Endothelial cell (in vitro differentiated cells): ENCODE measurements at places on chromosomes 16 and 17.
A peak's percentile ranks its signal among the peaks of the same experiment; 100 is the strongest.

GRCh38 chr17:7205561-7205960 lies 14.1 kb downstream of the DLG4 start:
- no peak for DNase-seq

DNA sequence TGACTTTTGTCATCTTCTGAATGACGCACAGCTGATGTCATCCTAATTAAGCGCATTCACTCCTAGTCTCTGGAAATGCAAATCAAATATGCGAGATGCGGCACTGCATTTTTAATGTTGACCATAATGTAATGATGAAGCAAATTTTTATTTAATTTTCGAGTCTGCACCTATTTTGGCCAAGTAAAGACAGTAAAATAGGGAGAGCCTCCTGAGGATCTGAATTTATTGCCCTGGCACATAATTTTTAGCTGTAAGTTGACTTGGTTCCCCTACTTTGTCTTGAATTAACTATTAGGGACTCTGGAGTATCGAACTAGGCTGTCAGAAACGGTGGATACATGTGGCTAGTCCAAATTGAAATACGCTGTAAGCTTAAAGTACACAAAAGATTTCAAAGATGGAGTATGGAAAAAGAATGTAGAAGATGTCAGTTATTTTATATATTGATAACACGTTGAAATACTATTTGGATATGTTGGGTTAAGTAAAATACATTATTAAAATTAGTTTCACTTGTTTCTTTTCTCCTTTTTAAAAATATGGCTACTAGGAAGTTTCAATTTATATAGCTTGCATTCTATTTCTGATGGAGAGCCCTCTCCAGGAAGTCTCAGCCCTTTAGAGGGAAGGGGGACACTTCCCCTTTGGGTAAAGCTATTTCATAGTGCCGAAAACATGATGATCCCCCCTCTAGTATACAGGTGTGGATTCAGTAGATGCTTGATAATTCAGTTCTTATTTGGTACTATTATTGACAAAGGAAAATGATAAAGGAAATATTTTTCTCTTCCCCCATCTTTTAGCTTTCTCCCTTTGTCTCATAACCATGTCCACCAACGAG lies 991 bp downstream of the KPNA2 start:
- no peak for DNase-seq

GRCh38 chr16:68762996-68763756 lies 26.1 kb downstream of the CDH1 start:
- no peak for DNase-seq

DNA sequence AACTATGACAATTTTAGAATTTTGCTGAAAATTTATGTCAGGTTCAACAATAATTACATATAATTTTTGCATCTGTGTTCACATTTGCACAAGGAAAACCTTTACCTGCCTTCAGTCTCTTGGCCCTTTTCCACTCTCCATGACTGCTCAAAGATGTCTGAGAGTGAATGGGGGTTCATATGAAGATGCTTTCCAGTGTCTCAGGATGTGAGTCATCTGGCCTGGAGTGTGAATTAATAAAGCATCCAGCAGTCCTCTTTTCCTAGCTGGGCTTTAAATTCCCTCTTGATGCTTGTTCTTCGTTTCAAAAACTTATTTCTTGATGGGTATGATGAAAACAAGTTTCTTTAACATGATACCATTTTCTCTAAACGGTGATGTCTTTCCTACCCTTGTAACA lies 99.9 kb downstream of the CDK5R1 start:
- no peak for DNase-seq

- DNase-seq: no peak
Observed at GRCh38 chr17:14580499-14580898, 279.6 kb downstream of the HS3ST3B1 start.

DNA sequence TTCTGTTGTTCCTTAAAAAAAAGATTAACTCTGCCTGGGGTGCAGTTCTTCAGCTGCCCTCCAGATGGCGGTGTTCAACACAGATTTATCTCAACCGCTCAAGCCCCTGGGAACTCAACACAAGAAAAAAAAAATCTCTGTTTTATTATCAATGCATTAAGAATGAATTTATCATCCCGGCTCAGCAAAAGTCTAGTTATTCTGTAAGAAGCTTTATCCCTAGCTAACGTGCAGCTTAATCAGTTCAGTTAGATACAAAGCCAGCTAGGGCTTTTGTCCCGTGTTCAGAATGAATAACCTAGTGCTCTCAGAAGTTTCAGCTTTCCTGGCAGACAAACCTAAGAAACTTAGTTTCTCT lies 475.9 kb upstream of the CCL2 start:
- peak; percentile 58 for DNase-seq

DNA sequence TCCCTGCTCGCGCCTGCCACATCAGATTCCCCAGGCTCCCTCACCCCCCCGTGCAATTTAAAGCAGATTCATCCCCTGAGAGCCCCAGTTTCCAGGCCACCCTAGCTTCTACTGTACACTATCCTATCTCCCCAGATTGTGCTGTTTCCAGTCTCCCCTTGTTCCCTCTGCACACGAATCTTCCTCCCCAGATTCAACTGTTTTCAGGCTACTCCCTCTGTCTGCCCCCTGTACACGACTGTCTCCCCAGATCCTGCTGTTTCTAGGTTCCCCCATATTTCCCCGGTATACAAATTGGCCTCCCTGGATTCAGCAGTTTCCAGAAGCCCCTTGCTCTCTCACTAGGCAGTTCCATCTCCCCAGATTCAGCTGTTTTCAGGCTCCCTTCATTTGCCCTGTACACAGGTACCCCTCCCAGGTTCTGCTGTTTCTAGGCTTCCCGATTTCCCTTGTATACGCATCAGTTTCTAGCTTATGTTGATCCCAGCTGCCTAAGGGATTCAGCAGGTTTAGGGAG lies 22.9 kb downstream of the COPZ2 start:
- no peak for DNase-seq

DNA sequence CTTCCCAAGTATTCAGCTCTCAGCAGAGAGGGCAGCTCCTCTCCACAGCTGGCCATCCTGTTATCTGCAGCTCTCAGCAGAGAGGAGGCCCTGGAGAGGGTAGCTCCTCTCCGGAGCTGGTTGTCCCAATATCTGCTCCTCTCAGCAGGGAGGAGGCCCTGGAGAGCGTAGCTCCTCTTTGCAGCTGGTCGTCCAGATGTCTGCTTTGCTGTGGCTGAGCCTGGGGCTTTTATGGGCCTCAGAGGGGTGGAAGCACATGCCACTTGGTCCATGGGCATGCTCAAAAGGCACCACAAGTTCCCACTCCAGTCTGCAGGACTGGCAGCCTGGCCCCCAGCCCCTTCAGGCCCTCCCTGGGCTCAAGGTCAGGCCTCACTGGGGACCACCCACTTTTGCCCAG lies 314.3 kb downstream of the KCNJ2 start:
- no peak for DNase-seq

DNA sequence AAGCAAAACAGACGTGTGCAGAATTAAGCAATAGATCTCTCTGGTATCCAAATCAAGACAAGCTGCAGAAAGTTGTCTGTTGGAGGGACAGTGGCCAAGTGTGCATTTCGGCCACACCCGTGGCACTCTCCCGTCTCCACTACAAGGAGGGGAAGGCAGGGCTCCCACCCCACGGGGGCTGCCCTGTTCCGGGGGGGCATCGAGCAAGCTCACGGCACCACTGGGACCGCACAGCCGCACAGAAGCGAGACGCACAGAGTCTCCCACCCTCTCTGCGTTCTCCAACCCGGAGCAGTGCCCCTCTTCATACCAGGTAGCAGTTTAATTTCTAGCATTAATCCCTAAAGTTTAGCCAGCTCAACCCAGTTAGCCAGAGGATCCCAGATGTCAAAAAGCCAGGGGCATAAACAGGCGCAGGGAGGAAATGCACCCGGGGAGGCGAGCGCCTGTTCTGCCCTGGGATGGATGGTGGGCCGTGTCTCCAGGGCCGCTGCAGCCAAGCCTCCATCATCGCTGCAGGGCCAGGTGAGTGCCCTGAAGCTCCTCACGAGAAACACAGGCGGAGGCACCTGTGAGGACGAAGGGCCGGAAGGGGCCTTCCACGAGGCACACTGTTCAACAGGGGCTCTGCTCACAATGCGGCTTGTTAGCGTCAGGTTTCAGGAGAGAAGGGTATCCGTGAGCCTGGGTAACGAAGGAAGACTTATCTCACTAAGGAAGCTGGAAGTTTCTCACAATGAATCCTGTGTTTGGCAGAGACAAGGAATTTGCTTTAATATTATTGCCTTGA lies 42.1 kb upstream of the METRNL start:
- no peak for DNase-seq

DNA sequence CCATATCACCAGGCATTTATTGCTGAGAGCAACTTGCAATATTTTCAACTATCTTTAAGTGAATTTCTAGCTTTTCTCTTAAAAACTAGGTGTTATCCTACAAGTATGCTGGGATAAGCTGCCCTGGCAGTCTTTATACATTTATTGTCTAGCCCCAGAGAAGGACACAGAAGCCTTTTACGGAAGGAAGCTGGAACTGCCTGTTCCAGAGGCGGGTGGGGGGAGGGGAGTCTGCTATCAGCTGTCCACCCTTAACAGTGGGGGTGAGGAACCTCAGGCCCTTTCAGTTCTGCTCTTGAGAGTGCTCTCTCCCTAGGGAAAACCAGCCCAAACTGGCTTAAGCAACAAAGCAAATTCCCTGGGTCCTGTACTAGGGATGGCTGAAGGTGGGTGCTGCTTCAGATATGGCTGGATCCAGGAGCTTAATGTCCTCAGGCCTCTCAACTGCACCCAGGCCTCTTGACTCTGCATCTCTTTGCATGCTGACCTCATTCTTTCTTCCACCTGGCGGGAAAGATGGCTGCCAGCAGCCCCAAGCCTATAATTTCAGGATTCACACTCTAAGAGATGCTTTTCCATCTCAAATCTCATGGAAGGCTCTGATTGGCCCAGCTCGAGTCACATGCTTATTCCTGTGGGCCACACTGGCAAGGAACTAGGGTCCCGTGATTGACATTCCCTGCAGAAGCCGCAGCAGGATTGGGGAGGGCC lies 16.6 kb downstream of the NAGPA start:
- no peak for DNase-seq

GRCh38 chr16:86959729-86960128 lies 357.5 kb downstream of the C16orf95 start:
- DNase-seq: no peak

DNA sequence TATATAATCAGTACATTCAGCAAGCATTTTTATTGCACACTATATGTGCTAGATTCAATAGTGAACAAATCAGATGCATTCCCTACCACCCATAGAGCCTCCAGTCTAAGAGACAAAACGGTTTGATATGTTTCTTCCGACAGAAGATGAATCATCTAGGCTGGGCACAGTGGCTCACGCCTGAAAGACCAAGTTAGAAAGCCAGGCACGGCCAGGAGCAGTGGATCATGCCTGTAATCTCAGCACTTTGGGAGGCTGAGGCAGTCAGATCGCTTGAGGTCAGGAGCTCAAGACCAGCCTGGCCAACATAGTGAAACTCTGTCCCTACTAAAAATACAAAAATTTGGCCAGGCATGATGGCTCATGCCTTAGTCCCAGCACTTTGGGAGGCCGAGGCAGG lies 18.3 kb upstream of the COPRS start:
- no peak for DNase-seq

GRCh38 chr17:79668344-79669250 lies 57.7 kb upstream of the RBFOX3 start:
- no peak for DNase-seq

GRCh38 chr17:17236295-17237025 lies 508 bp downstream of the FLCN start:
- no peak for DNase-seq

DNA sequence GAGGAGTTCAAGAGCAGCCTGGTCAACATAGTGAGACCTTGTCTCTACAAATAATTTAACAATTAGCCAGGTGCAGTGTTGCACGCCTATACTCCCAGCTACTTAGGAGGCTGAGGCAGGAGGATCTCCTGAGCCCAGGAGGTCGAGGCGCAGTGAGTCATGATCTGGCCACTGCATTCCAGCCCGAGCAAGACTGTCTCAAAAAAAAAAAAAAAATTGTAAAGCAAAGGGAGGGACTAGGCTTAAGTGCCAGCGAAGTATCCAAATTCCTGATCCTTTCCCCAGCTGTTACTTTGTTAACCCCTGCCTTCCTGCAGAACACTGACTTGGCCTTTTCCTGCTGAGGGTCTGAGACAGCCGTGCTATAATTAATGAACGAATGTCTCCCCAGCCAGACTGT lies 2.7 kb downstream of the GDPD3 start:
- no peak for DNase-seq

DNA sequence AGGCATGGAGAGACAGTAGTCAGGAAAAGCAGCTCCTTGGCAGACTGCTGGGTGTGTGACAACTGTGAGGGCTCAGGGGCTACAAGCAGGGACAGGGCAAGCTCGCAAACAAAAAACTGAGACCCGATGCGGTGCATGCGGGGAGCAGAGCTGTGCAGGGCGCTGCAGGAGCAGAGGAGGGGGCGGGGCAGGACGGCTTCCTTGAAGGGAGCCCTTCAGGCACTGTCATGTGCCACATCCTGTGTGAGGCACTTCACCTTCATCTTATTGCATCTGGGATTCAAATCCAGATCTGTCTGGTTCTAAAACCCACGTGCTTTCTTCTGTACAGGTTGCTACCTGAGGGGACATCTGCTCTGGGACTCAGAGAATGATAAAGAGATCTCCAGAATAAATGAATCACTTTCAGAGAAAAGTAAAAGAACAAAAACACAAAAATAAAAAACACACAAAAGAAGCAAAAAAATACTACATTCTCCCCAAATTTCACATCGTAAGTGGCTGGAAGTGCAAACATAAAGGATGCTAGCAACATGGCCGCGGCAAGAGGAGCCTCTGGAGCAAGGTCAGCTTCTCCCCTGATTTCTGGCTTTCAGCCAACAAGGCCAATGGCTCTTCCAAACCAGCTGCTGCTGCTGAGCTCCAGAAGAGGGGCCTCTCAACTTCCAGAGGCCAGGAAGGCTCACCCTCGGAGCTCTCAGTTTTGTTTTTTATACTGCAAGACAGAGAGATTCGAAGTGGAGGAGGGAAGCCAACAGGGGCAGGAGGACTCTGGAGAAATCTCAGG lies 14.2 kb downstream of the LYRM9 start:
- no peak for DNase-seq

DNA sequence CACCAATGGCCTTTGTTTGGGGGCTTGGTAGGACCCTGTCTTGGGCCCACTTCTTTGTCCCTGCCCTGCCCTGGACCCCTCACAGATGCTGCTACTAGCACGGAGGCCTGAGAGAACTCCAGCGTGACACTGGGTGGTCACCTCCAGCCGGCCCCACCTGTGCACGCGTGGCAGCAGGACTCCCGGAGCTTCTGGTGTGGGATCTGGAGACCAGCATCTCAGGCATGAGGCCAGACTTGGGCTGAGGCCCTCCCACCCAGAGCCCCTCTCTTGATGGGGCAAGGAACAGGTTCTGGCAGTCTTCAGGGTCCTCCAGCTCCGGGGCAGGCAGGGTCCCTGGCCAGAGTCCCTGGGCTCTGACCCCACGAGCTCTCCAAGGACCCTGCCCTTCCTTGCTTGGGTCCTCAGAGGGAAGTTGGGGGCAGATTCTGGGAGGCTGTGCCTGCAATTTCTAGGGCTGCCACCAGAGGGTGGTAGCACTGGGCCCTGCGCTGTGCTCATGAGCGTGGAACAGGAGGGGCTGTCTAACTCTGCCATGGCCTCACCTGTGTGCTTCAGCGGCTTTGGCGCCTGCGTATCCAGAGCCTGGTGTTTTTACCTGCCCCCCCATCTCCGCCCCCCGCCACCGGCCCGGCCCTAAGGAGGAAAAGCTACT lies 3.1 kb upstream of the BAIAP3 start:
- no peak for DNase-seq
